Activated gamma-delta T cell (primary cell): ENCODE measurements at places on chromosomes 13 and 19.

DNA sequence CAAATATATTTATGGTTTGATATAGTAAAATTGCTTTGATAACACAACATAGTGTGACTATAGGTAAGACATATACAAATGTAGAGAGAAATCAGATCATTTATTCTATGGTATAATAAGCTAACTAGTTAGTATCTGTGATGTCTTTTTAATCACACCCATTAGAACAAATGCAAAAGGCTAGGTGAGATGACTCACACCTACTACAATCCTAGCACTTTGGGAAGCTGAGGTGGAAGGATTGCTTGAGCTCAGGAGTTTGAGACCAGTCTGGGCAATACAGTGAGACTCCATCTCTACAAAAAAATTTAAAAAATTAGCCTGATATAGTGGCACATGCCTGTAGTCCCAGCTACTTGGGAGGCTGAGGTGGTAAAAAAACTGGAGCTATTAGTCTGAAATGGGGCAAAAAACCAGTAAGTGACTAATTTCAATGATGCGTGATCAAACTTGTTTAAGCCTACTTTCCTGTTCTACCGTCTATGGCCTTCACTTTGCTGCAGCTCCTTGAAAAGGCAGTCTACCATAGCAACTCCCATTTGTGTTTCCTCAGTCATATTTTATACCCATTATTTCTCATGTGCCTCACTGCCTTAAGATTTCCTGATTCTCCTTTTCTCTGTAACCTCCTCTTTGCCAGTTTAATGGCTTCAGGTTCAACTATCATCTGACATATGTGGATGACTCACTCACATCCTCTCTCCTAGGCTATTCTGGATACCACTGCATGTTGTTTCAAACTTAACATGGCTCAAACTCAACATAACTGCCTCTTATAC, 12.5 kb downstream of the ALG5 start:
- DNase-seq: no peak

DNA sequence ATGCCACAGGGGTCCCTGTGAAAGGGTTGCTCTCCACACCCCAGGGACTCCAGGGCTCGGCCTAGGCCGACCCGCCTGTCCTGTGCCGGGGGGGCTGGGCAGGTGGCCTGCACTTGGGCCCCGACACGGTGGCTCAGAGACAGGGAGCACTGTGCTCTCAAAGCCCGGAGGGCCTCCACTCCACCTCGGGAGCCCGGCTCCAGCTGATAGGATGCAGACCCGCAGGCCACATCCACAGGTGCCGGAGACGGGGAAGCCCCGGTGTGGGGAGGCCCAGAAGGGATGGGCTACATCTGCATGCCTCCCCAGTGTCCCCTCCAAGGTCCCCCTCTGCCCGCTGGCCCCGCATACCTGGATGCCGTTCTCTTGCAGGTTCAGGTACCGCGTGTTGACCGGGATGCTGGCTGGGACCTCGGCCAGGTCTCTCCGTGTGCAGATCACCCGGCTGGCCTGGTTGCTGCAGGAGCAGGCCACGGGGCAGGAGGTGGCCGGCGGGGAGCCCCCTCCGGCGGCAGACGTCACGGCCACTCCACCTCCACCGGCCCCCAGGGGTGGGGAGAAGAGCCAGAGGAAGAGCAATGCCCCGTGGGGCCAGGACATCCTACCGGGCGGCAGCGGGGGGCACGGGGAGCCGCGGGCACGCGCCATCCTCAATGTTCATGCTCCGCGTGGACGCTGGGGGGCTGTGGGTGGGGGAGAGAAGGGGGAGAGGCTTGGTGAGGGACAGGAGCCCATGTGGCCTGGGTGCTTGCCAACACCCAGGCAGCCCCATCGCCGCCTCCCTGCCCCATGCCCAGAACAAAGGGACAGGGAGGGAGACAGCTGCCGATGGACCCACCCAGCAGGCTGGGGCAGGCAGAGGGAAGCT, 19.8 kb downstream of the LRRC4B start:
- DNase-seq: no peak

DNA sequence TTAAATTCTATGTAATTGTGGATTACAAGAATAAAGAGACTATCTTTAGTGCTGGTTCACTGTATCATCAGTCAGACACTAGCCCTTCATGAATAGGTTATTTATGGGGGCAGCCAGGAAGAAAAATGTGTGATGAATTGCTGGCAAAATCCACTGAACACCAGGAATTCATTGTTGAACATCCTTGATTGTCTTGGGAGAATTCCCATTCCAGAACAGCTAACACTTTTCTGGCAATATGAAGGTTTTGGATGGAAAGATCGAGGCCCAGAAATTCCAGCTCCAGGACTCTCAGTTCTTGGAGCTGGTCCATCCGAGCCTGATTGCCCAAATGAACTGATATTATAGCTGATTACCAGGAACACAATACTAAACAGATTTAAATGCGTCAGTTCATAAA, 11.5 kb upstream of the SPART start:
- no peak for DNase-seq

- DNase-seq: no peak
Measured at GRCh38 chr13:73556902-73557301, 498.1 kb downstream of the KLF5 start.

GRCh38 chr13:80408270-80408669, 67.3 kb upstream of the SPRY2 start:
- no peak for DNase-seq

- no peak for DNase-seq
Measured at GRCh38 chr19:32223595-32224370, 121.6 kb upstream of the ZNF507 start.

- no peak for DNase-seq
Measured at GRCh38 chr13:50401049-50401505, 385.8 kb downstream of the KCNRG start.

GRCh38 chr13:23797276-23797903, 91.8 kb downstream of the MIPEP start:
- no peak for DNase-seq

DNA sequence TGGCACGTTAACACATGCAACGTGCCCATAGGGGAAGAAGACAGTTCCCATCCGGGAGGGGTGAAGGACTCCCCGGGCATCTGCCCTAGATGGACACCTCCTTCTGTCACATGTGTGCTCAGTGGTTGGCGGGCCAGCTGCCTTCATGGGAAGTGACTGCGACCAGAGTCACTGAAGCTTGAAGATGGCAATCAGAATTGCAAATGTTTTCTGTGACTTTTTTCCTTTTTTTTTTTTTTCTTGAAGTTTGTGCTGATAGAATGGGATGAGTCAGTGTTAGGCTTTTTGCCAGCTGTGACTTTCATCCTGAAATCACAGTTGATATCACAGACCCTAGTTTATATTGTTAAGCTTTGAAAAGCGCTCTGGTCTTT, 109.2 kb upstream of the MCF2L start:
- DNase-seq: no peak

- DNase-seq: no peak
Measured at GRCh38 chr19:35399231-35399630, 28.4 kb downstream of the GPR42 start.

GRCh38 chr13:49443357-49443703, 534 bp downstream of the CAB39L start:
- DNase-seq: no peak

DNA sequence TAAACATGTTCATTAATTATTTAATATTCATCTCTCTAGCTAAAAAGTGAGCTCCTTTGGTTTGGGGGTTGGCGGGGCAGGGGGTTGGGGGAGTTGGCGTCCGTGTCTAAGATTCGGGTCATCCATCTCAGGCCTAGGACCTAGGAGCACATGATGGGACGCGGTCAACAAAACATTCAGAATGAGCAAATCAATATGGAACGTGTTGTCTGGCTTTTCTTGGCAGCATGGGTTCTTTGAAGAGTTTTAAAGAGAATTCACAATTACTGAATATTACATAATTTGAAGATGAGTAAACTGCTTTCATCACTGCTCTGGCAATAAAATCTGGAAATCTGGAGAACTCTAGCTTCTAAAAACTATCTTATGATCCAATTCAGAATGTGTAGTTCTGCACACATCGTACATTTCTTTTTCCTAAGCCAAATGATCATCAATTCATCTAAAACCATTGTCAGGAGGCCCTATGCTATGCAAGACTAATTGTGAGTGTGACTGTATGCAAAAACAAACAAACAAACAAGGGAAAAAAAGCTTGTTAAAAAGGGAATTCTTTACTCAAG, 5.4 kb upstream of the ARGLU1 start:
- no peak for DNase-seq

GRCh38 chr13:63279136-63279535, 1863.5 kb upstream of the PCDH20 start:
- DNase-seq: no peak

GRCh38 chr19:13069415-13070359, 33.0 kb downstream of the LYL1 start:
- no peak for DNase-seq

DNA sequence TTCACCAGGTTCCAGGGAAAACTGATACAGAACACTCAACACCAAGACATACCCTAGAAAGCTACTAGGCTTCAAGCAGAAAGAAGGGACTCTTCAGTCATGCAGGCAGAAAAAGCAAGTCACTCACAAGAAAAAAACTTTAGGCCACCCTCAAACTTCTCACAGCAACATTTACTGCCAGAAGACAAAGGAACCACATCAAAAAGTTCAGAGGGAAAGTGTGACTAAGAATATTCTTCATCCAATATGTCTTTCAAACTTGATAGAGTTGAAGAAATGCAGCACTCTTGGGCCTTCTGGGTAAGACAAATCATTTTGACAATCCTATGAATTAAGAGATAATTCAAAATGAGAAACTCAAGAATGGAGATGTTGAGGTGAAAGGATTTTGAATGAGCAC, 7.7 kb downstream of the DZIP1 start:
- DNase-seq: no peak

GRCh38 chr19:1451916-1452801, 2.2 kb downstream of the APC2 start:
- DNase-seq: no peak

DNA sequence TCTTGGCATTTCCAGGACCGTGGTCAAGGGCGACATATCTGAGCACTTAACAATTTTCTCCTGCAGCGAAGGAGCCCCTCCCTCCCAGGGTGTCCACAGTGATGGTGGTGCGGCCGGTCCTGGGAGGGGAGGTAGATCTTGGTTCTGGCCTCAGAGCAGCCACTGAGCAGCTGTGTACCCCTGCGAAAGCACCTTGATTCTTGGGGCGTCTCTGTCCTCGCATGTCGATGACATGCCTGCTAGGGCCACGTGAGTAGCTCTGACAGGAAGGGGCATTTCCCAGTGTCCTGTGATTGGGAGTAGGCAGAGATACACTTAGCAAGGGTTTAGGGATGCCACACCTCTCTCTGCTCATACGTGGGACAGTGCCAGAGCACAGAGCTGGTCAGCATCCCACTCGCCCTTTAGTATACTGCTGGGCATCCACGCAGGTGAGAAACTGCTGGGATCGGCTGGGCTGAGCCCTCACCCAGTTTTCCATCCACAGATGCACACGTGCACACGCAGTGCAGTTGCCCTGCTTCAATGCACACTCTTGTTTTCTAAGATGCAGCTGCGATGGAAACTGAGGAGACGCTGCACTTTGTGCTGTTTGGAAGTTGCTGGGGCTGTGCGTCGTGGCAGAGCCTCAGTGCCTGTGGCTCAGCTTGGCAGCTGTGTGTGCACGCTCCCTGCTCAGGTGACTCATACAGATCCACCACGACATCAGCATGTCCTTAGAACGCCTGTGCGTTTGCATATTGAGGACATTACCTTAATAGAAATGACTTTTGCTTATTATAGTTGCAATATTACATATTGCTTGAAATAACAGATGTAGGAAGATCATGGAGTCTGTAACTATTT, 66.8 kb downstream of the TEX29 start:
- DNase-seq: no peak

- no peak for DNase-seq
Measured at GRCh38 chr13:113970810-113971470, 2.9 kb downstream of the C13orf46 start.

GRCh38 chr19:5696196-5697021, 6.3 kb downstream of the RPL36 start:
- DNase-seq: no peak

DNA sequence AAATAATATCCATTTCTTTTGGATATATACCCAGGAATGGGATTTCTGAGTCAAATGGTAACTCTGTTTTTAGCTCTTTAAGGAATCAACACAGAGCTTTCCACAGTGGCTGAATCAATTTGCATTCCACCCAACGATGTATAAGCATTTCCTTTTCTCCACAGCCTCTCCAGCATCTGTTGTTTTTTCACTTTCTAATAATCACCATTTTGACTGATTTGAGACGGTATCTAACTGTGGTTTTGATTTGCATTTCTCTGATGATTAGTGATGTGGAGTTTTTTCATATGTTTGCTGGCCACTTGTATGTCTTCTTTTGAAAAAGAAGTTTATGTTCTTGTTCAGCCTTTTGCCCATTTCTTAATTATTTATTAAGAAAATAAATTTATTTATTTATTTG, 352.2 kb upstream of the OBI1 start:
- DNase-seq: no peak

DNA sequence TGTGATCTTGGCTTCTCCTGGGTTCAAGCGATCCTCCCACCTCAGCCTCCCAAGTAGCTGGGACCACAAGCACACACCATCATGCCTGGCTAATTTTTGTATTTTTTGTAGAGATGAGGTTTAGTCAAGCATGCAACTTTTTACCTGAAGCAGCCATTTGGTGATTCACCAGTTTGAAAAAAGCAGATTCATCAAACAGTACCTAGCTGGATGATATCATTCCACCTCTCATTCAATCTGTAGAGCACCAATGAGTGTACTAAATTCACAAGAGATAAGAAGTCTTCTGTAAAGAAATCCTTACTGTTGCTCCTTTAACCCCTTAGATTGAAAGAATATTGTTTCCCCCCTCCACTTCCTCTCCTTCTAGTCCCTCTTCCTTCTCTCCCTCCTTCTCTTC, 261.1 kb upstream of the RFC3 start:
- DNase-seq: no peak

- no peak for DNase-seq
Measured at GRCh38 chr13:114010401-114011101, 36.7 kb upstream of the C13orf46 start.

DNA sequence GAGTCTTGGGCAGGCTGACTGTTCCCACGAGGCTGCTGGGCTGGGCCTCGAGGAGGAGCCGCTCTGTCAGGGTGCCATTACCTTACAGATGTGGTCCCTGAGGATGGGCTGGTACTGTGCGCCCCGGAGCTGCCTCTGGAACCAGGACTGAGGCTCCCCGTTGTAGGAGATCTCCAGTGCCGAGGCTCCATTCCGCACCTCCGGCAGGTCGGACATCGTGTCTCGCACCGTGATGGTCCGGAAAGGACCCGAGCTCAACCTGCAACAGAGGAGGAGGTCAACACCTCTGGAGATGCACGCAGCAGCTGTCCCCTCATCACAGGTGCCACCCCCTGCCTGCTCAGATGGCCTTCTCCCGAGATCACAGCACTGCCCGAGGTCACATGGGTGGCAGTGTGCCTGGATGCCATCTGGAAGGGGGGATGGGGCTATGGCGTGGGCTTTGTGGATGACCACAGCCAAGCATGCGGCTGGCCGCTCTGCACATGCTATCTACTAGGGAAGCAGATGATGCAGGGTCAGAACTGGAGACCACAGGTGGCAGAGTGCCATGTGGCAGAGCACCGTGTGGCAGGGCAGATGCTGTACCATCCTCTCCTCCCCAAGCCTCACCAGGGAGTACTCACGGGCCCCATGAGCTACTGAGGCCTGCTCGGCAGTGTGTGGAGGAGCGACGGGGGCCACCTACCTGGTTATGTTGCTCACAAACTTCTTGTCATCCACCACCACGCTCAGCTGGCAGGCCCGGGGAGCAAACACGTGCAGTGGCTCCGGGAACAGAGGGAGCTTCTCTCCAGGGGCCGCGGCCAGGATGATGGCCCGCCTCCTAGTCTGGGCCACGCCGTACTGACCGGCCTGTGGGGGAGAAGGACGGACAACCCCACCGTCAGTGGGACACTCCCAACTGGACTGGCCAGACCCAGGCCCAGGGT, 18.3 kb upstream of the EIF3G start:
- DNase-seq: no peak
